ENCODE measurements at places on chromosomes 7 and 10.

GRCh38 chr7:49885593-49886285 lies 112.3 kb downstream of the VWC2 start:
- DNase-seq: no peak

- DNase-seq: no peak
These were observed 937.1 kb upstream of the C7orf33 start for GRCh38 chr7:147653456-147653855.

DNA sequence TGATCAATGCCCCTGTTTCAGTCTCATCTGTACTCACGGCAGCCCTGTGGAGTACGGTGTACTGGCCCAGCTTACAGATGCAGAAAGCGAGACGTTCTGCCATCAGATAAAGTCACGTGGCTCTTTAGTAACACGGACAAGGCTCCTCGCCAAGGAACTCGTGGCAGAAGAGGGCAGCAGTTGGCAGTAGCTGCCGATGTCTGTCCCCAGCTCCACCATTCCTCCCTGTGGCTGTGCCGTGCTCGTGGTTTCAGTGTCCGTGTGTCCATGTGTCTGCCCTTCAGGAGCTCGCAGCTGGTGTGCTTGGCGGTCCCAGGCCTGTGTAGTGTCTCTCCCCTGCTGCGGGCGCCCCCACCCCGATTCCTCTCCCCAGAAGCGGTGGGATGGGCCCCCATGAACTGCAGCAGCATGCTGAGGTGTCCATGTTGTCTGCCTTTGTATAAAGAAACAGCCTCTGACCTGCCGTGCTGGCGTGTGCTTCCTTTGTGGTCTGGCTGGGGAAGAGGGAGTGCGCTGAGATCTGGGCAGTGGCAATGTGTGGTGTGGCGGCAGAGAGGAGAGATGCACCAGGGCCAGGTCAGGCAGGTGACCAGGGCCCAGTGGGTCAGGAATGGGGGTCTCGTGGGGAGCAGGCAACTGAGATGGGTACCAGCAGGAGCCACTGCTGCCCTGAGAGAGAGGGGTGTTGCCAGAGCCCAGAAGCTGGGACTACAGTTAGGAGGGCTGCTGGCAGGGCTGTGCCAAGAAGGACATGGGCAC lies 9.8 kb downstream of the RHBDD2 start:
- DNase-seq: no peak

- no peak for DNase-seq
These were observed 185.3 kb downstream of the DIP2C start for GRCh38 chr10:504121-504611.

- no peak for DNase-seq
These were observed 290.0 kb downstream of the RNLS start for GRCh38 chr10:88293073-88293472.

GRCh38 chr10:31197886-31198285 lies 121.1 kb upstream of the ZEB1 start:
- no peak for DNase-seq

DNA sequence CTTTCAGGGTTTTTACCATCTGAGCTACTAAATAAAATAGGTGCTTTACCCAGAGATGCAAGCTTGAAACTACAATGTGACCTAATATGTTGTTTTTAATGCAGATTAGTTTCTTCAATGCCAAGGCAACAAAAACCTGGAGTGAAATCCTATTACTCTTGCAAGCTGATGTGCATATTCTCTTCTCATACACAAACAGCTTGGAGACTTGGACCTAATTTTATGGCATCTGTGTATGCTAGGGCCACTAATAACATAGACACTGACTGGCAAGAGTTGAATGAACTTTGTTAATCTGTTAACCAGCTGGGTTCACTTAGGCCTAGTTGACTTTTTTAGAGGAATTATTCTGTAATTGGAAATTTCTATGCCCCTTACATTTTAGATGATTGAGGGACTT lies 23.4 kb upstream of the SMIM30 start:
- DNase-seq: no peak

GRCh38 chr7:140521421-140521820 lies 42.1 kb upstream of the MKRN1 start:
- no peak for DNase-seq

DNA sequence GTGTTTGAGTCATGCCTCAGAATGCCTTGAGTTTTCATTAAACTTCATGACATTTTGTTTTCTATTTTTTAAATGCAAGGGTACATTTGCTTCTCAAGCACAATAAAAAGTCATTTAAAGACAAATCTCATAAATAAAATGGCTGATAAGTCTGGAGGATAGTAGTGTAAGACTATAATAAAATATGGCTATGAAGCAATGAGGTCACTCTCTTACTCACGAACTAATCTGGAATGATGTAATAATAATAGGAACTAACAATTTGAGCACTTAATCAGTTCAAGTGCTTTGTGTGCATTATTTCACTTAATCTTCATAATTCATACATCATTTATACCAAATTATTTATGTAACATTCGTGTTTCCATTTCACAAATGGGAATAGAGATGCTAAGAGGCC lies 149.3 kb upstream of the CTTNBP2 start:
- DNase-seq: no peak

DNA sequence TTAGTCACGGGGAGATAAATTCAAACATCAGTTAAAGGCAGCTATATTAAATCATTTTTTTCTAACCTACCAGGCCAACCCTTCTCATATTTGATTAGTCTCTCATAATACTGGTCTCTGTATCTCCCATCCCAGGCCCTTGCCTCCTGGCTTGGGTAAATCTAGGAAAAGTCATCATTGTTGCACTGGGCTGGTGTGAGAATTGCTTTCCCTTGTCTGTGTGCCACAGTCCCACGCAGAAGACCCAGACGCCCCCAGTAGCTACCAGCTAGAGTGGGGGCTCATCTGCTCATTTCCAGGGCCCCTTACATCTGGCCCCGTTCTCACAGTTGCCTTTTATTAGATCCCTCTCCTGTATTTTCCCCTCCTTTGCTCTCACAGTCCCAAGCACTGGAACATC lies 67.6 kb upstream of the VIPR2 start:
- DNase-seq: no peak

GRCh38 chr10:17430647-17431355 lies 23.6 kb downstream of the ST8SIA6 start:
- peak; percentile 10 for DNase-seq

GRCh38 chr10:13437026-13437555 lies 89.0 kb upstream of the SEPHS1 start:
- no peak for DNase-seq

GRCh38 chr10:31972519-31973041 lies 43.9 kb upstream of the ARHGAP12 start:
- no peak for DNase-seq

- DNase-seq: no peak
These were observed 4.4 kb upstream of the RAMP3 start for GRCh38 chr7:45153233-45153632.

GRCh38 chr7:47358357-47358756 lies 223.6 kb downstream of the TNS3 start:
- DNase-seq: no peak

GRCh38 chr7:159207393-159207792 lies 62.7 kb upstream of the VIPR2 start:
- no peak for DNase-seq

- DNase-seq: peak; percentile 73
These were observed 100.8 kb downstream of the PRTFDC1 start for GRCh38 chr10:24851629-24852028.

- no peak for DNase-seq
These were observed 85.8 kb downstream of the CALD1 start for GRCh38 chr7:134865001-134865845.

- no peak for DNase-seq
These were observed 19.6 kb downstream of the PTPRE start for GRCh38 chr10:127926455-127926854.

GRCh38 chr10:111203615-111204014 lies 126.8 kb downstream of the ADRA2A start:
- DNase-seq: no peak

DNA sequence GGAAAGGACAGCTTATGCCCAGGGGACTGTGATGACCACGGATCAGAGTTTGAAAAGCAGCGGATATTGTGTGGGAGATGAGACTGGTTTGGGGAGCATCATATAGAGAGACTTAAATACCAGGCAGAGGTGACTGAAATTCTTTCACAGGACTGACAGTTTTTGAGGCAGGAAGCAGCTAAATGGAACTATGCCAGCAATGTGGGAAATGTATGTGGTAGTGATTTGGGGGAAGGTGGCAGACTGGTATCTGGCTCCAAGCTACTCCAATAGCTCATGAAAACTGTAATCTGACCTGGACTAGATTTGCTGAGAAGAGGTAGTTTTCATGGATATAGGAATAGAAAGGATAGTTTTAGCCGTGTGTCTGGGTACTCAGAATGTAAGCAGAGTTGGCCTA lies 592.6 kb downstream of the REEP3 start:
- no peak for DNase-seq

DNA sequence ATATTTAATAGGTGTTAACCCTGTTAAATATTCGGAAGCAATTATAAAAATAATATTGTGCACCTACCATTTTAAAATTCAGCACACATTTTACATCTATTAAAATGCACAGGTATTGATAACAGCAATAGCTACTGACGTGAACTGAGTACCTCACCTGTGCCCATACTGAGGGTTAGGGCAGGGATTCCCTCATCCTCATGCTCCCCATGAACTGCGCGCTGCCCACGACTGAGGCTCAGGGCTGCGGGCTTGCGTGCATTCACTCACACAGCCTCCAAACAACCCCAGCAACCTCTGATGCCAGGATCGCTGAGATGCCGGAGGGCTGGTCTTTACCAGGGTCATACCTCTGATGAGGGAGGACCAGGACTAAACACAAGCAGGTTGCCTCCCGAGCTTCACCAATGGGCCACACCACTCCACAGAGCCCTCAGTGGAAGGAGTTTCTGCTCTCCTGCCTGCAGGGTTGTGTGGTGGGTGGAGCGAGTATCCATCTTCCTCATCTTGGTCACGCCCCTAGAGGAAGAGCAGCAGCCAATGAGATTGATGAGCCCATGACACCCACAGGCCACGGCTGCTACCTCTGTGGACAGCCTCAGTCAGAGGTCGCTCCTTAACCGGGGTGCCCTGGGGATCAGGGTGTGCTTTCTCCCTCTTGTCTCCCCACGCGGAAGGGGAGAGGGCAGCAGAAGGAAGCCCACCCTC lies 478.3 kb downstream of the TNS3 start:
- DNase-seq: no peak

- no peak for DNase-seq
These were observed 34.5 kb upstream of the ST8SIA6 start for GRCh38 chr10:17488848-17489247.

- DNase-seq: no peak
These were observed 134.2 kb downstream of the TSPAN12 start for GRCh38 chr7:120723465-120724385.

- DNase-seq: no peak
These were observed 9.6 kb downstream of the CUL1 start for GRCh38 chr7:148708026-148708885.

- no peak for DNase-seq
These were observed 48.9 kb downstream of the PUS7 start for GRCh38 chr7:105473163-105473562.

DNA sequence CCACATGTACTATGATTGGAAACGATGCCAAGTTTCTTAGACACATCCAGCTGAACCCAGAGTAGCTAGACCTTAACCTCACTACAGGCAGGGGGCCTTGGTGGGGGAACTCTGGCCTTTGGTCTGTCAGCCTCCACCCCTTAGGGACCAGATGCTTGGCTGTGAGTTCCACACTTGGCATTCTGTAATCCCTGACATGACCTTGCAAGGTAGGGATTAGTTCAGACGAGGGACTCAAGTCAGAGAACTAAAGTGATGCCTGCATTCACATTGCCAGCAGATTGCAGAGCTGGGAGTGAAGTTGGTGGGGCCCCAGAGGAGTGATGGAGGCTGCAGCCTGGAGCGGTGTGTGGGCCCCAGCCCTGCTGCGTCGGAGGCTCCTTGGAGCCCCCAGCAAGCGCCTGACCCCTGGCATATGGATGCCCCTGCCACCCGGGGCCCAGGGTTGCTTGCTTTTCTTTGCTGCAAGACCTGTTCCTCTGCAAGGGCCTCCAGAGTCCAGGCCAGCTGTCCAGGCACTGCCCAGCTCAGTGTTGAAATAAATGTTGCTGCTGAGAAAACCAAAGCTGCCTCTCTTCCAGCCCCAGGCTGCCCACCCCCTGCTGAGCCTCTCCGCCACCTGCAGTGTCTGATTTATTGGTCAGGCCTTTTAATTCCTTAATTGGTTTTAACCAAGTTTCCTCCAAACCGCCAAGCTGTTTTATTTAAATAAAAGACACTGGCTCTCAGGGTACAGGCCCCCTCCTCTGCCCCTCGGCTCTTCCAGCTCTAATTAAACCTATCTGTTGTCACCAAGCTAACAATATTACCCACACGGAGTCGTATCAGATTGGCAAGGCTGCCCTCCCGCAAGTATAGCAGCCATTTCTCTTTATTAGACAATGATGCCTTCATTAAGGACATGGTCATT lies 4.7 kb downstream of the NPTX2 start:
- DNase-seq: no peak

- no peak for DNase-seq
These were observed 69.5 kb upstream of the PODXL start for GRCh38 chr7:131625817-131626372.

GRCh38 chr10:122310311-122311050 lies 39.4 kb downstream of the BTBD16 start:
- DNase-seq: no peak

GRCh38 chr7:7786595-7786994 lies 68.2 kb upstream of the RPA3 start:
- DNase-seq: no peak

DNA sequence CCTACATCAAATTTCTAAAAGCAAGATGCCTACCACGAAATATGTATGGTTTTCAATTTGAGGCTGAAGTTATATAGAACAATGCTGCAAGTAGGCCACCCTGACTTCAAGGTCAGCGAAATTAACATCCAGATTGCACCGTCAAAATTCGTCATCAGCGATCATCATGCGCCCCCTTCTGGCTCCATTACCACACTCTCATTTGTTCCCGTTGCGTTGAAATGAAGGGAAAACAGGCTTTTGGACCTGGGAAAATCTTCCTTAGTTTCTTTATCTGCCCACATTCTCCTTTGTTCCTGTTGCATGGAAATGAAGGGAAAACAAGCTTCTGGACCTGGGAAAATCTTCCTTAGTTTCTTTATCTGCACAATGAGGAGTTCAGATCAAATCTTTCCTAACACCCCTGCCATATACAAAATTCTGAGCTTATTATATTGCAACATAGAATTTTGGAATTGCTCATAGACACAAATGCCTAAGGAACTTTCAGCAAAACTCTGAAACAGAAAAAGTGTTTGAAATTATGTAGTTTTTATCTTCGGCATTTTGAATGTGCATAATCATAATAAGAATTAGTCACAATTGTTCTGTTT lies 98.2 kb upstream of the PRKCQ start:
- no peak for DNase-seq

Measured in NCI-H2081 treated with DMSO at 0.1 percent for 48 hours (cell line).